Activated naive CD4-positive, alpha-beta T cell treated with anti-CD3 and anti-CD28 coated beads, Interleukin-2, amount 50 U/mL, for 72 hours (primary cell): ENCODE measurements at places on chromosomes 4 and X.

- DNase-seq: no peak
These were observed 47.1 kb upstream of the HPGDS start for GRCh38 chr4:94389595-94390267.

DNA sequence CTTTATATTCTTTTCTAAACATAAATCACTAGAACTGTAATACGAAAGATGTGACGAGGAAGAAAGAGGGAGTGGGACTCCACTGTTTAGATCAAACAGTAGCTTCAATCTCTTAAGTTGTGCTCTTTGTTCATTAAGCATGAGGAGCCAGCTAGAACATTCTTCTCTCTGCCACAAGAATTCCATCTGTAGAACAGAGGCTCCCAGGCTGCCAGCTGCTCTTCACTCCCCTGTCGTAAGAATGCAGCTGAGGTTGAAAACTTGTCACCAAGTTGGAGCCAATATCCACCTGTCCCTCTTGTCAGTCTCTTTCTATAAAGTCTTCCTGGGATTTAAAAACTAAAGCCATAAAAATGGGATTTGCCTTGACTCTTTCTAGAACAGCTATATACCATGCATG, 65.0 kb upstream of the SEC24B start:
- DNase-seq: no peak

DNA sequence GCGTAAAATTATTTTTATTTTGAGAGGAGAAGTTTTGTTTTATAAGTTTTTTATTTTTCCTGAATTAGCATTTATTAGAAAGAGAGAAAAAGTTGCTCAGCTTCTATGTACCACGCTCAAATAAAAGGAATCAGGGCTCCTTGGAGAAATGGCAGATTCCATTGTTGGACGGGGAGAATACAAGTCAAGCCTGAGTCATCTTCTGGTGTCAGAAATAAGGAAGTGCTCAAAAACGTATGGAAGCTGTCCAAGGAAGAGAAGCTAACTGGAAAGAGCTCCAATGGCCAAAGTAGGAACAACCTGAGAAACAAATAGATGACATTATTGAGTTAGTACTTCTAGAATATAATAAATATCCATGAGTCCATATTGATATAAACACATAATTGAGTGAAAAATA, 89.3 kb upstream of the NEIL3 start:
- DNase-seq: no peak

DNA sequence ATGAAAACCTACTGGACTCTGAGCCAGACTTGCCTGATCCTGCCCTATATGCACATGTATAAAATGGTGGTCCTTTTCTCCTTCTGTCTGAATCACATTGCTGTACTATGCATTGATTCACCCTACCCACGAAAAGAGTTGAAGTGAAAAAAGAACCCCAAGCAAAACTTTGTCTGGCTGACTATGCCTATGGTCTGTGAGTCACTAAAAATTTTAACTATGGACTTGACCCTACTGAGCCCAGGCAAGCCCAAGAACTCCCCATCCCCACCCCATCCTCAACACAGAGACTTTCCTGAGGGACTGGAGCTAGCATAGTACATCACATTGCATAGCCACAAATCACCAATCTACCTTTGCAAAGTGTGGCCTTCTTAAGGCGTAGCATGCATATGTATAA, 116.6 kb upstream of the TENM3 start:
- no peak for DNase-seq

- DNase-seq: no peak
These were observed 7.6 kb downstream of the SLC25A43 start for GRCh38 chrX:119406776-119407175.

DNA sequence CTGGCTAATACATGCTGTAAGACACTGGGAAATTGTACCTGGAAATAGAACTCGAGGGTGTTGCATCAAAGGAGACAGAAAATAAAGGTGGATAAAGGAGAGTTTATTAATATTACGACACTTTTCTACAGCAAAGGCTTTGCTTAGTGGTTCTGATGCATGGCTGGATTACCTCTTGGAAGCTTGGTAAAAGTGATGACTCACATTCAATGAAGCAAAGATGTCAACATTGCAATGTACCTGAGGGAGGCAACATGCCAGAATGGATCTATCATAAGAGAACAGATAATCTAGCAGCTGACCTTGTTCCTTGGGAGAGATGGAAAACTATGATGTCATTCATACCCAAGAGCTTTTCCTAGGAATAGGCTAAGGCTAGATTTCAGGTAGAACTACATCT, 735.1 kb upstream of the DIAPH2 start:
- DNase-seq: no peak

GRCh38 chr4:123599061-123599919, 202.7 kb downstream of the SPRY1 start:
- DNase-seq: no peak

- DNase-seq: no peak
These were observed 41.8 kb downstream of the UGT2B28 start for GRCh38 chr4:69322055-69322454.

- no peak for DNase-seq
These were observed 156.5 kb upstream of the PJA1 start for GRCh38 chrX:69321789-69322188.

DNA sequence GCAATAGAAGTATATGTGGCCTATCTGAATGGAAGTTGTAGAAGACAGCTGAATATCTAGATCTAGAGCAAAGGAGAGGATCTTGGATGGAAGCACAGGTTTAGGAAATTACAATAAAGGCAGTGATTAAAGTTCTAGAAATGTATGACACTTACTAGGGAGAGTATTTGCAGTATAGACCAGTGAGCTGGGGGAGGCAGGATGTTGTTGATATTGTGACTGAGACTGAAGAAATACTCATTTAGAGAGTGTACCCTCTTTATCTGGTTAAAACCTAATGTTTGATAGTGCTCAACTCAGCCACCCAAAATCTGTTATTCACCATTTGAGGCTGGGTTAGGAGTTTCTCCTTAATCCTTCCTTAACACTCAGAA, 439.5 kb downstream of the GRXCR1 start:
- DNase-seq: no peak

DNA sequence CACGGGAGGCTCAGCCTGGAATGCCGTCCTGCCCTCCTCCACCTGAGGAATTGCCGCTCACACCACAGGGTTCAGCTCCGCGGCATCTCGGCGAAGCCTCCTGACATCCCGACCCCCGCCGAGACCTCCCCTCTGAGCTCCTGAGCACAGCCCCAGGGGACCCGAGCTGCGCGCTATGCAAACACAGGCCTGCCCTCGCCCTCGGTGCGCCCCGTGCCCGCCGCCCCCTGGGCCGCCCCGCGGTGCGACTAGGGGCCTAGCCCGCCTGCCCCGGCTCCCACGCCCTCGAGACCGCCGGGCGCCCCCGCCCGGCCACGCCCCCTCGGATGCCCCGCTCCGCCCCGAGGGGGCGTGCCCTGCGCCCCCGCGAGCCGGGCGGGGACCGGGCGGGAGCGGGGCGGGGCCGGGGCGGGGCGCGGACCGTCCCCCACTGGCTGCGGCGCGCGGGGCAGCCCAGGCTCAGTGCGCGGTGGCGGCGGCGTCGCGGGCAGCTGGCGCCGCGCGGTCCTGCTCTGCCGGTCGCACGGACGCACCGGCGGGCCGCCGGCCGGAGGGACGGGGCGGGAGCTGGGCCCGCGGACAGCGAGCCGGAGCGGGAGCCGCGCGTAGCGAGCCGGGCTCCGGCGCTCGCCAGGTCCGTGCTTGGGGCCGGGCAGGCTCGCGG, at the start of gene FGFR3:
FGFR3 (plus strand) TSS at position 462 of the 664 bp plus-strand sequence. CDS start 642 bp downstream, outside the sequence.
- DNase-seq: no peak

DNA sequence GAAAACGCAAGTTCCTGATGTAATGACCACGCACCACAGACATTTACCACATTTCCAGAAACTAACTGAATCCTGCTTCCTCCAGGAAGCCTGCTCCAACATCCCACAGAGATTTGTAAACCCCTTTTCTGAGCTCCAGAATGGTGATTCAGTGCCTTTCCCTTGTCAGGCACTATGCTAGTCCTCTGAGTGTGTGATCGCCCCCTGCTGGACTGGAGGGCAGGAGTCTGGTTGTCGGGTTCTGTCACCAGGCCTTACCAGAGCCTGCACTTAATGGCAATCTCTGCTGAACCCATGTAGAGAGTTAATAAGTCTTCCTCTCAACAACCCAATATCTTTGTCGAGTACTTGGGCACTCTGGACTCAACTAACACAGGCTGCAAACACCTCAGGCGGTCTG, 14.5 kb upstream of the KDM5C start:
- no peak for DNase-seq

DNA sequence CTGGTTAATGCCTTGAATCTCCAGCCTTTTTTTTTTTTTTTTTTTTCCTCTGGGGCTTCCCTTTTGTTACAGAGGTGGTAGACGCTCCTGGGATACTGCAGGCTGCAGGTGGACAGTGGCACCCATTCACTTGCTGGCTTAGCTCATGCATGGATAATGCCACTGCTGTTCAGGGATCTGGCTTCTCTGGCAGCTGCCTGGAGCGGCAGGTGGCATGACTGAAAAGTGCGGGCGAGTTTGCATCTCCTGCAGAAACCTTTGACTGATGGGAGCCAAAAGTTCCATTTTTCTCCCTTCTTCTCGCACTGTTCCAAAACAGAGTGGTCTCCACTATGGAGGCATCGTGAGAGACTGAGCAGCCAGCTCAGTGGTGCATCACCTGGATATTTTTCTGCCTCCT, 5.9 kb upstream of the STIM2 start:
- no peak for DNase-seq

DNA sequence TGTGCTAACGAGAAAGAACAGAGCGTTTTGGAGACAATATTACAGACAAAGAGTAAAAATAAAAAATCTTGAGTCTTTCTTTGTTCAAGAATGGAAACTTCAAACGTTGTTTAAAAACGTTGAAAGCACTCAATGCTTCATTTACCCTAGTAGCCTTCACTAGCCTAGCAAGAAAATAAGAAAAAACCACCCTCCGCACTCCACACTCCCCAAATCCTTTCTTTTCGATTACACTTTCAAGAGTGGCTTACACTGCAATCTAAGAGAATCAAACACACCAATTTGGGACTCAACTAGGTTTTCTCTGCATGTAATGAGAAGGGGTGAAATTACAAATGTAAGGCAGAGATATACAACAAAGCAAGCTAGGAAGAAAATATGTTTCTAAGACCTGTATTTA, 4.7 kb downstream of the TMSB4X start:
- DNase-seq: no peak
